Vagina (tissue), 2 donors: ENCODE measurements at places on chromosomes 5 and 9. TPM values are rescaled to one million over a fixed set of nuclear protein-coding genes. Genes with fewer than 3 reads are reported as not detected.

DNA sequence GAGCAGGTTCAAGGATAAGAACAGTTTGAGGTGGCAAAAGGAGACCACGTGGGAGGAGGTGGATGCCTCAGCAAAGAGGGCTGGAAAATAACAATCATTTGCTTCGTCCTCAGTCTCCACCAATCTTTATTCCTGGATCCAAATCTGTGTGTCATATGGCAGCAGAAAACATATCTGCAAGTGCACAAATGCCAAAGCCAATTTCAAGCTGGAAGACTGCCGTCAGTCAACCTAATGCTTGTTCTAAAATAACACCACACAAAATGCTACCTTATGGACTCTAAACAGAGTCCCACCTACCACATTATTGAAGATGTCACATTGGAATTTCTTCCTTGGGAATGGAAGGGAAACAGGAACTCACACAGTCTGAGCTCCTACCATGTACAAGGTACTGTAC lies 129.1 kb downstream of the CDK5RAP2 start:
- peaks cover 10% of the 10 kb centered on the region for H3K36me3 ChIP-seq
- H3K27ac ChIP-seq, result no peak overlapping the region
- H3K4me3 ChIP-seq, result no peak overlapping the region
- DNase-seq, result no peak
- H3K27me3 ChIP-seq, result no peaks in the 10 kb centered on the region

- no peak for DNase-seq
- H3K27ac ChIP-seq, result no peak overlapping the region
- H3K36me3 ChIP-seq, result no peaks in the 10 kb centered on the region
- H3K4me1 ChIP-seq, result no peaks in the 10 kb centered on the region
Observed at GRCh38 chr5:149018909-149019443, 43.9 kb downstream of the SH3TC2 start.

The EIF4E1B gene
- total RNA-seq, result not detected

The CER1 gene
- total RNA-seq, result not detected

The RANBP3L gene
- total RNA-seq, result 3.2 TPM
